ENCODE measurements at places on chromosomes 13 and 19.

DNA sequence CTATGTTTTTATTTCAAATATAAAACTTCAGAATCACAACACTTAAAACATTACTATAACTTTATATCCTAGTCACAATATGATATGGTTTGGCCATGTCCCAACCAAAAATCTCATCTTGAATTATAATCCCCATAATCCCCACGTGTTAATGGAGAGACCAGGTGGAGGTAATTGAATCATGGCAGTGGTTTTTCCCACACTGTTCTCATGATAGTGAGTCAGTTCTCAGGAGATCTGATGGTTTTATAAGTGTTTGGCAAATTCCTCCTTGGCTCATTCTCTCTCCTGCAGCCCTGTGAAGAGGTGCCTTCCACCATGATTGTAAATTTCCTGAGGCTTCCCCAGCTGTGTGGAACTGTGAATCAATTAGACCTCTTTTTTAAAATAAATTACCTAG lies 307.6 kb downstream of the SPRY2 start:
- no peak for DNase-seq

DNA sequence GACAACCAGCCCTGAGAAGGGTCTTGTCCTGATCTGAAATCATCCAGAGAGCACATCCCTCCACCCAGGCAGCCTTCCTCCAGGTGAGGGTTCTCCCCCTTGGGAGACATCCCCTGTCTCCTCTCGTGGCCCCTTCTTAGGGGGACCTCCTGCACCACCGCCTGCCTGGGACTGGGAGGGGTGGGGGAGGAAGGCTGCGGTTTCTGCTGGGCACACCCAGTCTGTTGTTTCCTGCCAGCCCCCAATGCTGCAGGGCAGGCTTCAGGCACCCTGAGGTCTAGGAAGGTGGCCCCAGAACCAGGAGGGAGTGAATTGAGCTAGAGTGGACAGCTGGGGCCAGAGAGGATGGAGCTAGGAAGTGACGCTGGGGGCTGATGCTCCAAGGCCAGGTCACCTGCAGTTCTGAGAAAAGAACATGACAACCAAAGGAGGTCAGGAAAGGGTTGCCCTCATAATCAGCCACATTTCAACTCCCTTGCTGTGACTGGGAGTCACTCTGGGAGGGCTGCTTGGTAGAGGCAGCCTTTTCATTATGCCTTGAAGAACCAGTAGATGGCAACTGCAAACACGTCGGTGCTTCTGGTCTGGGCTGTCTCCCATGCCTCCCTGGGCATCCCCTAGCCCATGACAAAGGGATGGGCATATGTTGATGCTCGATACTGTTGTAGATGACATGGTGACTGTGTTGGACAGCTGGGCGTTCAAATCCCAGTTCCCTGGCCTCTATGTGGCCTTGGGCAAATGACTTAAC lies 1.4 kb downstream of the ARHGEF18 start:
- peak; percentile 22 for DNase-seq

- no peak for DNase-seq
Observed at GRCh38 chr13:105278943-105279381, 1256.5 kb downstream of the EFNB2 start.

GRCh38 chr19:5717215-5717935 lies 2.6 kb downstream of the LONP1 start:
- DNase-seq, result no peak

GRCh38 chr13:50991579-50992521 lies 82.3 kb downstream of the RNASEH2B start:
- DNase-seq, result peak; percentile 64

DNA sequence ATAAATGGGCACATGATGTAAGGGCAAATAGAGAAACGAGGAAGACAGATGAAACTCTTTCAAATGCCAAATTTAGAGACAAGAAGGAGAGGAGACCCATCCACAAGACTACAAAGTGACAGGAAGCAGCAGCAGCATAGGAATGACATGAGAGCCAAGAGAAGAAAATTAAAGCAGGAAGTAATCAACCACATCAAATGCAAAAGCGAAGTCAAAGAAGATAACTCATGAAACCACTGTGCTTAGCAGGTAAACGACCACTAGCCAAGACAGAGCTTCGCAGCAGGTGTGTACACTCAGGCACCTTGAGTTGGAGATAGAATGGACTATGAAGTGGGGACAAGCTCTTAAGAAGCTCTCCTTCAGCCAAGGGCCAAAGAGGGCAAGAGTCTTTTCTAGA lies 64.1 kb downstream of the KLF12 start:
- DNase-seq, result peak; percentile 20

GRCh38 chr13:36543671-36544070 lies 111.4 kb downstream of the CCNA1 start:
- DNase-seq, result no peak

DNA sequence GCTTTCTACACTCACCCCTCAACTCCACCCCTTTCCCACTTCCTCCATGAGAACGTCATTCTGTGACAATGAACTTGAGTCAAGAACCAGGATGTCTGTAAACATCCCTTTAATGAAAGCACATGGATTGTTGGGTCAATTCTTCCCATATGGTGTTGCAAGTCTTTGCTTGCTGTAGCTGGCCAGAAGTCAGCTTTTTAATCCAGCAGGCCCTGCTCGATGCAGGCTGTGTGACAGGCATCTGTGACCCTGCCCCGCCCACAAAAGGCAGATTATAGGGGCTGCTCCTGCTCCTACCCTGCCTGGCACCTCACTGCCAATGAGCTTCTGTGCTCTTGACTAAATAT lies 78.0 kb downstream of the STARD13 start:
- peak; percentile 23 for DNase-seq
